ENCODE measurements at places on chromosomes 5 and 9. TPM values are rescaled to one million over a fixed set of nuclear protein-coding genes. Genes with fewer than 3 reads are reported as not detected.

The UNC13B gene
- 21.4 TPM for total RNA-seq

The TAF1L gene
- total RNA-seq, result not detected

The TMEM215 gene
- not detected for total RNA-seq

The LCN1 gene
- total RNA-seq, result not detected

The SNX18 gene
- 22.3 TPM for total RNA-seq

The PARP8 gene
- total RNA-seq, result 5.2 TPM

The MELK gene
- 0.23 TPM for total RNA-seq
